ENCODE measurements at places on chromosomes 2 and 18.

- no peak for DNase-seq
Measured at GRCh38 chr2:208713066-208713745, 306.6 kb downstream of the PTH2R start.

DNA sequence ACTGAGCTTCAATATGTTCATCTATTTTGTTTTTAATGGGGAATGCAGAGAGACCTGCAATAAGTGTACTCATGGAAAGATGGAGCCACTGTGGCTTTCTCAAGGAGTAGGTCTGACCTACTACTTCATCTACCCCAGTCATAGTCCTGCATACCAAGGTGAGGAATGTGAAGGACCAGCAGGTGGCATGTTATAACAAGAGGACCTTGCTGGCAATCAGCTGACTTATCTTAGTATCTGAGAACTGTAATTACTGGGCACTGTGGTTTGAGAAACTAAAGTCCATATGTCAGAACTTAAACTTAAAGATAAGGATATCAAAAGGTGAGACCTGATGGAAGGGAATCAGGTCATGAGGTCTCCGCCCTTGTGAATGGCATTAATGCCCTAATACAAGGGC lies 1104.2 kb downstream of the BCL11A start:
- no peak for DNase-seq

DNA sequence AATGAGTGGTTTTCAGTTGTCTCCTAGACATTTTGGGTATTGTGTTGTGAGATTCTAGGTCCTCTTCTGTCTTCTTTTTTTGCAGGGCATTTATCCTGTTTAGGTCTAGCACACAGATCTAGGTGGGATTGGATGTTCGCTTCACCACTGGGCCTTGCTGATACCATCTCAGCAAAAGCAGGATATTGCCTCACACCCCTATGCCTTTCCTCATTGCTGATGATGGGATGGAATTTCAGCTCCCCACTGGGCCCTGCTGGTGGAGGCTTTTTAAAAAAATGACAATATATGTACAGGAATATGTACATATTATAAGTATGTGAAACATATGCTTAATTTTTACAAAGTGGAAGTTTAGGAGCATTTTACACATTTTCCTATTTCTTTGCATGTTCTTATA lies 5.4 kb upstream of the TOGARAM2 start:
- no peak for DNase-seq

- DNase-seq = no peak
Measured at GRCh38 chr2:214503568-214503967, 92.7 kb downstream of the VWC2L start.

GRCh38 chr2:105789745-105790460 lies 45.2 kb downstream of the NCK2 start:
- DNase-seq = peak; percentile 27

DNA sequence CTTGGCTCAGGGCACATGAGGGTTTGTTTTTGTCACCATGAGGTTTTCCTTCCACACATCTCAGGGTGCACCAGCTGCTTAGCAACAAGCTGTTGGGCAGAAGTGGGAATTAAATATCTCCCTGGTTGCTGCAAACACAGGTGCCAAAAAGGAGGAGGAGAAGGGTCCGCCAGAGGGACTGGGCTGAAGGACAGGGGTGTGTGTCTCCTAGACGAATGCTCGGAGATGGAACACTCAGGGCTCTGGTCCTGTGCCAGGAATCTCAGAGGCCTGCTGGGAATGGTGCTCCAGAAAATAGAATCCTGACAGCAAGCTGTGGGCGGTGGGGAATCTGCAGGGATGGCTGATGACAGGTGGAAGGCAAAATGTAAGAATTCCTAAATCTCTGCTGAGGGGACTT lies 94.5 kb downstream of the VSNL1 start:
- DNase-seq = no peak

GRCh38 chr18:11689669-11690565 lies 853 bp downstream of the GNAL start:
- no peak for DNase-seq

DNA sequence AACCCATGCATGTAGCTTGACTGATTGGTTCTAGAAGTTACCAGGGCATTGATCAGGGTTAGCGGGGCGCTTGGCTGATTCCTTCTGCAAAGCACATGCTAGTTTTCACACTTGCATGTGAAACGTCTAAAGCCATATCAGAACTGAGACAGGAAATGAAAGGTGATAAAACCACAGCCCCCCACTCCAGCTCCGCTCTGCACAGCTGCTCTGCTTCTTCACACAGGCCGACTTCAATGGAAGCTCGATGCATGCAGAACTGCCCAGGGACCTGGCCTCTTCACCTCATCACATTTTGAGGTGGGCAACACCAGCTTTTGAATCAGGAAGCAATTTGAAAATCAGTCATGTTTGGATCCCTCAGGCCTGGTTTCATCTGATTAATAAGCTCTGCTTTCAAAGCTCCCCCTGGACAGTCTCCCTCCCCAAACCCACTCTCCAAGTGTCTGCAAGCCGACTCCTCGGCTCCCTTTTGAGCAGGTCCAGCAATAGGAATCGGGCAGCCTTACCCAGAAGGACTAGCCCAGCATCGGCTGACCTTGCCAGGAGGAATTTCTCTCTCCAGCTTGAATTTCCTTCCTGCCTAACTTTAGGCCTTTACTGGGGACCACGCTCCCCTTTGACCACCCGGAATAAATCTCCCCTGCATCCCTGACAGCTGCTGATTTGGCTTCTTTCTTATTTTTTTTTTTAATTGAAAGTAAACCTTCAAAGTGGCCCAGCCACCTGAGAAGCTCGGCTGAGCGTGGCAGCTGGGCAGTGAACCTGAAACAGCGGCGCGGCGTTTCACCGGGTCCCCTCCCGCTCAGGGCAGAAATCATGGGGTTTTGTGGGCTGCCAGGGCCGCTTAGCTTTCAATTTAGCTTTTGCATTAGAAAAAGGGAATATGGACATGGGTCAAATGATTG lies 31.7 kb downstream of the HRH4 start:
- no peak for DNase-seq

- DNase-seq = peak; percentile 1
Measured at GRCh38 chr2:105521176-105521575, 122.3 kb upstream of the FHL2 start.

GRCh38 chr2:126662621-126663020 lies 6.7 kb downstream of the GYPC start:
- DNase-seq = no peak

DNA sequence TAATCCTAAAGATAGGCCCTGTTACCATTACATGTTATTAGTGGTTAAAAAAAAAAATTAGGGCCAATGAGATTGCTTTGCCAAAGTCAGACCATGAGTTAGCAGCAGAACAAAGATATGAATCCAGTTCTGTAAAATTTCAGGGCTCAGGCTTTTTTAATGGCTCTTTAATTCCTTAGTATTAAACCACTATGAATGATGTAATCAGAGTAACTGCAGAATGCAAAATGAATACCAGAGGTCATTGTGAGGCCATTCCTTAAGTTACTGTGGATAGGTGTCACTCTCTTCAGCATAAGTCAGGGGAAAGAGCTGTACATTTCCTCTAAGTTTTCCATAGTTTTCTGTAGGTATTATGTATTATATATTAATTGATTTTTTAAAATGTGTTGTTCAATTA lies 42.2 kb upstream of the TBR1 start:
- DNase-seq = no peak

DNA sequence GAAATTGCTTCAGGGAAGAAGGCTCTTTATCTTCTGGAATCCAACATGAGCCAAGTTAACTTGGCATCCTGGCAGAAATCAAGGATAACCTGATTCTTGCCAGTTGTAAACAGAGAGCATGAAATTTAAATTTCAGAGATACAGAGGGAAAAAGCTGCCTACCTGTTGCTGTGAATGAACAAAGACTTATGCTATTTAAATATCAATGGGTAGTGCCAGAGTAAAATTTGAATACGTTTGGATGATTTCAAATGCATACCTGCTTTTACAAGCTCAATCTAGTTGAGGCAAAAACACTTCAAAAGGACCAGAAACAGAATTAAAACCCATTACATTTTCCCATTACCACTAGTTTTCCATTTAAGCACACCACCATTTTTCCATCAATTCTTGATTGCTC lies 60.9 kb downstream of the CHST9 start:
- DNase-seq = no peak

GRCh38 chr2:228433721-228434120 lies 252.2 kb upstream of the SPHKAP start:
- DNase-seq = no peak

Data from amniotic stem cell (primary cell).